ENCODE measurements at places on chromosomes 2 and 18. TPM values are rescaled to one million over a fixed set of nuclear protein-coding genes. Genes with fewer than 3 reads are reported as not detected.

GRCh38 chr2:120881981-120882788, 146.5 kb downstream of the GLI2 start:
- DNase-seq, result no peak

DNA sequence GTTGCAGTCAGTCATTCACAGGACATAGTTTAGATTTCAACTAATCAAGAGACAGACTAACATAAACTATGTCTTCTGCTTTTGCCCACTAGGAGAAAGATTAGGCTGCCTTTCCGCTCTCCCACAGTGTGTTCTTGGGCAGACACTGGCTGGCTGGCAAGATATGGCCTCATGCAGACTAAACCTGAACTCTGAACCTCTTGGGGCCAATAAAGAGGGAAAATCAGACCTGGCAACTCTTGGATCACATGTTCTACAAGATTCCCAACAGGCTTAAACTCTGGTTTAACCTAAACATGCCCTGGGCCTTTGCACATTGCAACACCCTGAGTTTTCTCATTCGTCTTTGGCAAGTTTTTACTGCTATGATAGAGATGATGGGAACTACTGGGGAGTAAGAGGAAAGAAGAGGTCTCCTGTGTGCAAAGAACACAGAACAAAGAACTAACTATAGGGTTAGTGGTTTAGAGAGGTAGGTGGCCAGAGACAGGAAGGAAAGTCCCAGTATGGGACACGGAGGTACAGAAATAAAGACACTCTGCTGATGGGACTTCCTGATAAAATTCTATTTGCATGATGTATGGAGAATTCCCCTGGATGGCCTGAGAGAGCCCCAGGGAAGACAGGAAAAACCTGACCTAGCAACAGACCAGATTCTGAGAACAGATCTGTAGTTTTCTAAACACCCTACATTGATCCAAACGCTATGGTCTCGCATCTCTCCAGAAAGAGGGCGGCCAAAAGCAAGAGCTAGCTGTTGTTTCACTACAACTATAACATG, 2.0 kb upstream of the ATRAID start:
- DNase-seq, result no peak

GRCh38 chr2:31945572-31945935, 65.3 kb downstream of the MEMO1 start:
- no peak for DNase-seq

Gene FN1
- total RNA-seq, result 902 TPM

Gene CDK15
- total RNA-seq, result not detected
